Keratinocyte (primary cell): ENCODE measurements at places on chromosomes 5 and 9.

GRCh38 chr5:167280111-167280510, 1011.3 kb upstream of the WWC1 start:
- DNase-seq, result no peak

GRCh38 chr5:78065663-78066062, 228.8 kb downstream of the AP3B1 start:
- no peak for DNase-seq

DNA sequence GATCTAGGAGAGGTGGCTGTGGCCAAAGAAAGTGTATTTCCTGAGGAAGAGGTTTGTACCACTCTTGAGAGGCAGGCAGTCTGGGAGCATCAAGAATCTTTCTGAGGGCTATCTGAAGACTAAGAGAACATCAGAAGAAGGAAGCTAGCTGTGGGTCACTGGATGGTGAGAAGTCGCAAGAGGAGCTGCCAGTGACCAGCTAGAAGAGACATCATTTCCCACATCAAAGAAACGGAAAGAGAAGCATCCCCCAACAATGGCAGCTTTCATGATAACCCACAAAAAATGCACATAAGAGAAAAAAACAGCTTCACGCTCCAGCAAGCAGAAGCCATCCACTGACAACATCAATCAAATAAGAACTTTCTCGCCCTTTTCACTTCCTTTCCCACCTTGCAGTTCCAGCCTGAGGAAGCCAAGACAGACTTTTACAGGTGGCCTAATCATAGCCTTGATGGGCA, 25.0 kb upstream of the CEP78 start:
- DNase-seq, result no peak

DNA sequence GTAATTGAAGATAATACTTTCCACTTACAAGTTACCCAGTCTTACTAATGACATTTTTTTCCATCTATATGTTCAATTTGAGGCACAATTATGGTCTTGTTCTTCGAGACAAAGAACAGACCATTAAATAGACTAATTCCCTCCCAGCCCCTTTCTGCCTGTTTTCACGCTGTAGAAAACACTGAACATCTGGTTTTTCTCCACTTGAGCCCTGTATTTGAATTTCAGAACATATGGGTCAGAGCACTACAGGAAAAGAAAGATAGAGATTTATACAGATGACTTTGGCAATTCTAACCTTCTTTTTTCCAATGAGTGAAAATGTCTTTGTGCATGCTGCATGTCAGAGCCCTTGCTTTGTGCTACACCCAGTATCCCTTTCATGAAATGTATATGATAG, 506.9 kb downstream of the LRRC70 start:
- DNase-seq, result no peak

DNA sequence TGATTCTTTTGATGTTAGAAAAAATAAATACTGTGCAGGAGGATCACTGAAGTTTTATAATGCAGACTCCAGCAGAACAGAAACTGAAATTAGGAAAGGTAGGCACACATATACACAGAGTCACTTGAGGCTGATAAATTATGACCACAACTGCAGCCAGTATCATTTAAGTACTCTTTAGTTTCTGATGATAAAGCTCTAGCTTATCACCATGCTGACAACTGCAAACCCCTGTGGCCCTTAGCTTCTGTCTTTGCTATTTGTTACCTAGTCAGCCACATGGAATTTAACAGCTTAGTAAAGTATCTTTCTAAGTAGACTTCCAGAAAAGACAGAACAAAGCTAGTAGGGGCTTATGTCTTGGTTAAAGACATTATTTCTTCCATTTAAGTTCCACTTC, 734.8 kb upstream of the CDH6 start:
- DNase-seq, result no peak

DNA sequence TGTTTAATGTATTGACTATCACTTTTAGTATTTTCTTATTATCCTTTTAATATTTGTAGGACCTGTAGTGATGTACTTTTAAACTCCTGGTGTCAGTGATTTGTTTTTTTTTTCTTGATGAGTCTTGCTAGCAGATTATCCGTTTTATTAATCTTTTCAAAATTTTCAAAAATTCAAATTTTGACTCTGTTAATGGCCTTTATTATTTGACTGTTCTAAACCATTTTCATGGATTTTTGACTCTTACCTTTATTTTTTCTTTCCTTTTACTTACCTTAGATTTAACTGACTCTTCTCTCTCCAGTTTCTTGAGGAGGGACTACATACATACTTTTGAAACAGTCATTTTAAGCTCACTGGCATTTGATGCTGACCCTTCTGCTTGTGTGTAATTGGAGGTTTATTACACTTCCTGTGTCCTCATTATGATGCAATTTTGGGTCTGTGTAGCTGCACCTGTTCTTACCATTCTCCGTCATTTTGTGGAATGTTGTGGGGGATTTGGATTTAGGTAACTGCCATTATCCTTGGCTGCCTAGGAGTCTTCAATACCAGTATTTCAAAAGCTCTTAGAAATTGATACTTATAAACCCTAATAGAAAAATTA, 32.0 kb upstream of the EXOC3 start:
- DNase-seq, result no peak

- no peak for DNase-seq
These were observed 3.0 kb upstream of the WNK2 start for GRCh38 chr9:93180938-93181337.

DNA sequence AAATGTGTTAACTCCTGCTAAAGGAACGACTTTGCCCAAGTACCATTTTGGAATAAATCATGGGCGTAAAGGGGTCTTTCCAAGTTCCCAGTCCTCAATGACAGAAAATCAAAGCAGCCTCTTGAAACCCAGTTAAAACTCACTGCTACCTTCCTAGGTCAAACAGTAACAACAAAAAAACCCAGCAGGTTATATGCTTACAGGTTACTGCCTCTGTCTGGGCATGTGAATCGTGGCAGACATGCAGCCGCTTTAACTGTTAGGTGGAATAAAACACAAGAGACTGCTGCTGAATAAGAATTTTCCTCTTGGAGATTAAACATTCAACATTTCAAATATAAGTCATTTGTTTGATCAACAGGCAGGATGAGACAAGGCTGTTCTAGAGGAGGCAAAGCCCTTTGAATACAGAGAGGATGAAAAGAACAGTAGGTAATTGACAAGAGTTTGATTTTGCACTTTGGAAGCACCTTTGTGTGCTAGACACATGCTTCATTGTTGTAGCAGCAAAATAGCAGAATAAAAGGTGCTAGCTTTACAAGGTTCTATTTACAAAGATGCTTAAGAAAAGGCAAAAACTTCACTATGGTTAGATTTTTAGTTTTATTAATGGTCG, 319.4 kb downstream of the NDUFS4 start:
- no peak for DNase-seq

GRCh38 chr9:106529616-106530015, 333.4 kb upstream of the ZNF462 start:
- DNase-seq, result no peak

DNA sequence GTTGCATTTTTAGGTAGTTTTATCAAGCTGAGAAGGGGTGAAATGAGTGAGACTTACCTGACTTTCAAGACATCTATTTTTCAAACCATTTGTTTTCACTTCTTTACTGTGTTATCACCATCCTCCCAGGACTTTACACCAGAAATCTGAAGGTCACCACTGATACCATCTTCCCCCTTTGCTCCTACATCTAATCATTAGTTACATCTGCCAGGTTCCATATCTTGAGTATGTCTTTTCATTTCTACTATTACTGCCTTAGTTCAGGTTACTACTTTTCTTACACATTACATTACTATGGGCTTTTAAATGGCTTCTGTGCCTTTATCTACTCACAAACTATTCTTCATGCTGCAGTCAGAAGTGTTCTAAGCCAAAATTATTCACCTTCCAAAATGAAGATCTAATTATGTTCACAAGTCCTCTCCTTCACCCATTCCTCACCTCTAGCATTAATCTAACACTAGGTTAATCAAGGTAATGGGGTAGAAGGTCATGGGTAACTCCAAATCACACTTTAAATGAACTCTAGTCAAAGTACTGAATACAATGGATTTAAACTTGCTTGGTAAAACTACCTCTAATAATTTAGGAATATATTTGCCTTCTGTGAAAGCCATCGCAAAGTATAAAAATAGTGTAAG, 2.1 kb upstream of the HSDL2 start:
- no peak for DNase-seq
